ENCODE measurements at places on chromosomes 12 and 14.

- DNase-seq = peak; percentile 92
These were observed 324.5 kb downstream of the PCNX1 start for GRCh38 chr14:71231521-71232393.

DNA sequence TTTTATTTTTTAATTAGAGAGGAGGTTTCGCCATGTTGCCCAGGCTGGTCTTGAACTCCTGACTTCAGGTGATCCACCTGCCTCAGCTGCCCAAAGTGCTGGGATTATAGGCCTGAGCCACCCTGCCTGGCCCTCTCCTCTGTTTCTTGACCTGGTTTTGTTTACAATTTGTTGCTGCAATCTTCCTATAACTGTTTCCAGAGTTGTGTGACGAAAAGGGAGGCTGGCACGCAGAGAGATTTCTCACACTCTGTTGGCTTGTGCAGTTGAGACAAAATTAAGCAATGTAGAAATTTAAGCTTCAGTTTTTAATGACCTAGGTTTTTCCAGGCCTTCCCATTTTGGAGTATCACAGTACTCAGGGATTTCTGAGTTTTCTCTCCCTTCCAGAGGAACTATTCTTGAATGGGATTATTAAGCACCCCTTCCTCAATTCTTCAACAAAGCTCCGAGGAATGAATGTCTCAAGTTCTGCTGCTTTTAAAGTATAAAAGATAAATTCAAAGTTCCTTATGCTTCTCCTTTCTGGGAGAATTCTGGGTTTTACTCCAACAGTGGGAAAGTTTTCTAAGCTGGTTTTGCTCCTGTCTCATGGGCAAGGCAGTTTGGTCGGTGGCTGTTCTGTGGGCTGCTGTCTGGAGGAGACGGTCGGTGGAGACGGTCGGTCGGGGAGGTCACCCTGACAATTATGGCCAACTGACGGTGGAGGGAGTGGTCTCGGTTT is 20.4 kb upstream of the FOS start:
- DNase-seq = no peak

GRCh38 chr14:77909911-77910310 is 110.0 kb downstream of the ADCK1 start:
- no peak for DNase-seq

- no peak for DNase-seq
These were observed 62.1 kb downstream of the ZNF641 start for GRCh38 chr12:48288387-48289268.

GRCh38 chr12:75137896-75138295 is 71.7 kb downstream of the KCNC2 start:
- no peak for DNase-seq

GRCh38 chr12:76976777-76977382 is 88.5 kb downstream of the E2F7 start:
- DNase-seq = no peak

GRCh38 chr12:14612898-14613445 is 45.3 kb upstream of the PLBD1 start:
- DNase-seq = no peak

DNA sequence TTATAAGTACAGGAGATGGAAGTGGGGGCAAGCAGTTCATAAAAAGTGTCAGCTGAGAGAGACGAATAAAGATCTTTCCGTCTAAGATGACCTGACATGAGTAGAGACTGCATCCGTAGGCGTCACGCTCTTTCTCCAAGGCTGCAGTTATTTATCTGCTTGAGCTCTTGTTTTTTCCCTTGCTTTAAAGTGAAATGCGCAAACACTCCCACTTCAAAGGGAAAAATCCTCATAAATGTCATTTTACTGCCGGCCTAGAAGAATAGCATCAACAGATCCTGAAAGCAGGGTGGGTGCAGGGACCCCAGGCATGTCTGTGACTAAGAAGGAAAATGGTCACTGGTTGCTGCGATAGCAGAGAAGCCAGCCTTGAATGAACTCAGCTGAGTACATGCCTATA is 647.4 kb downstream of the MED13L start:
- no peak for DNase-seq

- DNase-seq = no peak
These were observed 6.5 kb downstream of the WNT5B start for GRCh38 chr12:1635301-1636095.

- no peak for DNase-seq
These were observed 22.7 kb downstream of the TRAFD1 start for GRCh38 chr12:112148031-112148513.

DNA sequence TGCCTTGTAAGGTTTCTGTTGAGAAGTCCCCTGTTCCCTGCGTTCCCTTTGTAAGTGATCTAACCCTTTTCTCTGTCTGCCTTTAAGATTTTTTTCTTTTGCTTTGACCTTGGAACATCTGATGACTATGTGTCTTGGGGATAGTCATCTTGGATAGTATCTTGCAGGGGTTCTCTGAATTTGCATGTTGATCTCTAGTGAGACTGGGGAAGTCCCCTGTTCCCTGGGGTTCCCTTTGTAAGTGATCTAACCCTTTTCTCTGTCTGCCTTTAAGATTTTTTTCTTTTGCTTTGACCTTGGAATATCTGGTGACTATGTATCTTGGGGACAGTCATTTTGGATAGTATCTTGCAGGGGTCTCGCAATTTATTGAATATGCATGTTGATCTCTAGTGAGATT is 38.2 kb upstream of the TMX1 start:
- DNase-seq = peak; percentile 60

GRCh38 chr14:24634158-24634557 is at the start of gene GZMB:
GZMB (minus strand) TSS chr14:24634190; CDS start chr14:24634160, 30 bp downstream.
- peak; percentile 37 for DNase-seq

DNA sequence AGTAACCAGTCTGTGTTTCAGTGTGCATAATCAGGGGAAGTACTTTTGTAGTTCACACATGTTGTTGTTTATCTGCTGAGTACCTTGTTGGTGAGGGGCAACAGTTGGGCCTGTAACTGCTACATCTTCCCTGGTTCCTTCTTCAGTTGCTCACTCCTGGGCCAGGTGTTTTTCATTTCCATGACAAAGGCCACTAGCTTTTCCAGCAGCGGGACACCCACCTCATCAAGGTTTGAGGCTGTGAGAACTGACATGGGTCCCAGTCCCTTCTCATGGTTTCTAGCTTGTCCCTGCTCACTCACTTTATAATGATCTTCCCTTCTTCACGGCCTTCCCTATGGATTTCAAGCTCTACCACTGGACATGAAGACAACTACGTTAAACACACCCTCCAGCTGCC is 1.5 kb upstream of the NOXRED1 start:
- no peak for DNase-seq

- DNase-seq = no peak
These were observed 341.0 kb upstream of the FKBP4 start for GRCh38 chr12:2453761-2454090.

DNA sequence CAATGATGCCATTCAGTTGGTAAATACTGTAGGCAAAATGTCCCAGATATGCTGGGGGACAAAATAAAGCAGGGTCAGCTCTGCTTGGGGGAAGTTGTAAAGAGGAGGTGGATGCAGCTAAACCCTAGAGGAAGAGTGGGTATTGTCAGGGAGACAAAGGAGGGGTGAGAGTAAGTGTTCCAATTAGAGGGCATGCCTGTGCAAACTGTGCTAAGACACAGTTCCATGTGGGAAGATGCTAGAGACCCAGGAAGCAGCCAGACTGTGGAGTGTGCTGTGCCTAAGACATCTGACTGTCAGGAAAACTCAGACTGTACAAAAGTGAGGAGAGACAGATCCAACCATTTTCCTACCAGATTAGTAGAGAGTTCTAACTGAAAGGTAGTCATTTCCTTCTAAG is 474.3 kb downstream of the ATP23 start:
- no peak for DNase-seq
